Ascending aorta (tissue), 2 donors: ENCODE measurements at places on chromosomes 12 and 14.
A peak's percentile ranks its signal among the peaks of the same experiment; 100 is the strongest.

DNA sequence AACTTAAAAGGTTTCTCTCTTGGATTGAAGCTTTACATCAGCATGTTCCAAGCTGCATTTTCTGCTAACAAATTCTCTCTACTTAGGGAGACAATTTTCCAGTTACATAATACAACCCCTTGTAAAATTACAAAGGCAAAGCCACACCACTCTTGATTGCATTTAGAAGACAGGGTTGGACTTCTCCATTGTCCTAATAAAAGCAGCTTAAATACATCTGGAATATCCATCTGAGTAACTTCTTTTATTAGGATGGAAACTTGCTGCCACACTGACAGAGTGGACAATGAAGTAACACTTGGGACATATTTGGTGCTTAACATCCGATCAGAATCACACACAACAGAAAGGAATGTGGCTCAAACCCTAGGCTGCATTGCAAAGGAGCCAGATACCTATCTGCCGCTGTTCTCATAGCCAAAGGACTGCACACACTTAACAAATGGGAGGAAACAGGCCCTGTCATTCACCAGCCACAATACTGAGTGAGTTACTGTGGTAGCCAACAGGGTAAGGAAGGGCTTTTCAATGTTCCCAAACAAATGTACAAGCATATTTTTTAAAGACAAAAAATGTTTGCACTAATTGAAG lies 157.2 kb downstream of the PAX9 start:
- H3K27ac ChIP-seq: no peak overlapping the region
- H3K36me3 ChIP-seq: no peaks in the 10 kb centered on the region
- DNase-seq: no peak
- no peaks in the 10 kb centered on the region for H3K27me3 ChIP-seq
- no peak overlapping the region for H3K4me3 ChIP-seq

DNA sequence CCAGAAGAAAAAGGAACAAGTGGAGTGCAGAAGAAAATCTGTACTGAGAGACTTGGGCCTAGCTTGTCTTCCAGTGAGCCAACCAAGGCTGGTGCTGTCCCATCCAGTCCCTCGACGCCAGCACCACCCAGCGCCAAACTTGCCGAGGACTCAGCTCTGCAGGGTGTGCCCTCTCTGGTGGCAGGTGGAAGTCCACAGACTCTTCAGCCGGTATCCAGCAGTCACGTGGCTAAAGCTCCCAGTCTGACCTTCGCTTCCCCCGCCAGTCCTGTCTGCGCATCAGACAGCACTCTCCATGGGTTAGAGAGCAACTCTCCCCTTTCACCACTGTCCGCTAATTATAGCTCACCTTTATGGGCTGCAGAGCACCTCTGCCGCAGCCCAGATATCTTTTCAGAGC lies 15.6 kb downstream of the CIPC start:
- peaks cover 38% of the 10 kb centered on the region for H3K36me3 ChIP-seq
- no peak overlapping the region for H3K4me3 ChIP-seq
- DNase-seq: no peak
- no peaks in the 10 kb centered on the region for H3K27me3 ChIP-seq
- H3K4me1 ChIP-seq: no peaks in the 10 kb centered on the region
- H3K27ac ChIP-seq: no peak overlapping the region

DNA sequence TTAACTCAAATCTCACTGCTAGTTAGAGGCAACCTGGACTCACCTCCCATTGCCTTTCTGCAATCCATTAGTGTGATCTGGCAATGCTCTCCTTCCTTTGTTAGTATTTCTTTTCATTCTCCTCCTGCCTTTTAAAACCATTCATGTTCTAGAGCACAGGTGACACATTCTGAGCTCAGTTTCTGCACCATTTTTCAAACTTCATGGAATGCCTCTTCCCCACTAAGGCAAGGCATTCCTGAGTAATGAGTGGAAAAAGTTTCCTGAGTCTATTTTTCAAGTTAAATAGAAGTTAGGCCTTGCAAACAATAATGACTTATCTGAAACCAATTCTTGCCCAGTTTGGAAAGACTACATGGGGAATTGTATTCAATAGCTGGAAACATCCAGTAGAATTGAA lies 1001.8 kb downstream of the BCL11B start:
- no peaks in the 10 kb centered on the region for H3K36me3 ChIP-seq
- no peak overlapping the region for H3K4me3 ChIP-seq
- H3K27ac ChIP-seq: no peak overlapping the region
- no peak for DNase-seq
- no peaks in the 10 kb centered on the region for H3K27me3 ChIP-seq

DNA sequence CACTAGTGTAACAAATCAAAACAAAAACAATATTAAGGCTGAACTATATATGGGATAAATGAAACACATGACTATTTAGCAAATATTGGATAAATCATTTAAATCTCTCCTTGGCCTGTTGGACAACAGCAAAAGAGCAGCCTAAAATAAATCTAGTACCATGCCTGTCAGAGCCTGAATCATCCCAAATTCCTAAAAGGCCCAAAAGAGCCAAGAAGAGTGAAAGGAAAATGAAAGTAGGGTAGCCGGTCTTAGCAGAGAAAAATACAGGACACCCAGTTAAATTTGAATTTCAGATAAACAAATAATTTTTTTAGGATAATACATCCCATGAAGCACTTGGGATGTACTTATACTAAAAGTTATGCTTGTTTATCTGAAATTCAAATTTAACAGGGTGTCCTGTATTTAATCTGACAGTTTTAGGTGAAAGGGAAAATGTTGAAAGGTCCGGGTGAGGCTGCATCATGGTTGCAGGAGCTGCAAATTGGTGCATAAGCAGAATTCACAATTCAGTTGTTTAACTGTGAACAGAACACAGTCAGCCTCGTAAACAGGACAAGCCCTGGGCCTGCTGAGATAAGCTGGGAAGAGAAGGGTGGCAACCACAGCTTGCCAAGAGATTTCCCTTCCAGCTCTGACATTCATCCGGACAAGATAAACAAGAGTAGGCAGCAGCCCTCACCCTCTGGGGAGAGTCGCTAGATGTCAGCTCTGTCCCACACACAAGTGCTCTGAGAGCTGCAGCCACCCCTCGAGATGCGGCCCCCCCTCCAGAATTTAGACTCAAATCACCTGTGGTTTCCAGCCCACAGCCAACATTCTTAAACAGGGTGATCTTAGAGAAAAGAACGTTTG lies 30.3 kb downstream of the DMAC2L start:
- no peaks in the 10 kb centered on the region for H3K4me1 ChIP-seq
- no peak for DNase-seq
- peak overlapping the region; percentile 22 for H3K27ac ChIP-seq

- H3K4me3 ChIP-seq: no peak overlapping the region
- no peak overlapping the region for H3K27ac ChIP-seq
- H3K36me3 ChIP-seq: no peaks in the 10 kb centered on the region
- no peaks in the 10 kb centered on the region for H3K27me3 ChIP-seq
- peaks cover 6% of the 10 kb centered on the region for H3K4me1 ChIP-seq
Measured at GRCh38 chr12:1798641-1799020, 21.7 kb upstream of the LRTM2 start.

- no peaks in the 10 kb centered on the region for H3K27me3 ChIP-seq
- H3K4me3 ChIP-seq: no peak overlapping the region
- H3K27ac ChIP-seq: no peak overlapping the region
- DNase-seq: no peak
- H3K4me1 ChIP-seq: peaks cover 8% of the 10 kb centered on the region
Measured at GRCh38 chr12:101050631-101051030, 159.4 kb downstream of the SLC5A8 start.

DNA sequence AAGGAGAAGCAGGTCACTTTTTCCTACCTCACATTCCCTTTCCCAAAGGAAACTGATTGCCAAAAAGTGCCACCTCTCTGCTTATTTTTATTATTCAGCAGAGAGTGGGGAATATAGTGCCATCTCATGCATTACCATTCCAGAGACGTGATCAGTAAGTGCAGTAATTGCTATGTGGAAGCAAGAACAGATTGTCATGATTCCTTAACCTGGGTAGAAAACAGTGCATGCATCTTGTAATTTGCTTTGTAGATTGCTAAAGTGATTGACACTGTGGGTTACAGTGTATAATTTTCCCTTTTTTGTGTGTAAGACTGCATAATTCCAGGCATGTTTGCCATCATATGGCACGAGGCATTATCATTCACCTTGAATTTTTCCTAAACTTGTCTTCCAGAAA lies 332.5 kb downstream of the DIO2 start:
- H3K4me3 ChIP-seq: no peak overlapping the region
- DNase-seq: no peak
- H3K36me3 ChIP-seq: no peaks in the 10 kb centered on the region
- no peak overlapping the region for H3K27ac ChIP-seq

GRCh38 chr14:65011538-65011937 lies 24.8 kb downstream of the FNTB start:
- peaks cover 5% of the 10 kb centered on the region for H3K36me3 ChIP-seq
- H3K27ac ChIP-seq: no peak overlapping the region
- no peak overlapping the region for H3K4me3 ChIP-seq
- DNase-seq: no peak

DNA sequence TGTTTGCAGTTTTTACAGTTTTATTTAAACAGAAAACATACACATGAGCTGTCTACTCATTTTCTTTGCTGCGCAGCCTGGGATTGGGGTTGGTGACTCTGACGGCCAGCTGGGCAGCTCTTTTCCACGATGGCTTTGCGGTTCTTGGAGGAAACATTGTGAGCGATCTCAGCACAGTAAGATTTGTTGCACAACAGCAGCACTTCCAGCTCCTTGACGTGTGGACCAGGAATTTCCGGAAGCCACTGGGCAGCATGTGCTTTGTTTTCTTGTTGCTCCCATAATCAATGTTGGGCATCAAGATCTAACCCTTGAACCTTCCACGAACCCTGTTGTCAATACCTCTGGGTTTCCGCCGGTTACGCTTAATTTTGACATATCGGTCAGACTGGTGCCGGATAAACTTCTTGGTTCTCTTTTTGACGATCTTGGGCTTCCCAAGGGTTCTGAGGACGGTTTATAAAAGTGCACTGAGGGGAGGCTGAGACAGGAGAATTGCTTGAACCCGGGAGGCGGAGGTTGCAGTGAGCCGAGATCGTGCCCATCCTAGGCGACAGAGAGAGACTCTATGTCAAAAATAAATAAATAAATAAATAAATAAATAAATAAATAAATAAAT lies 21.8 kb downstream of the FKBP11 start:
- H3K4me3 ChIP-seq: no peak overlapping the region
- no peak for DNase-seq
- no peak overlapping the region for H3K27ac ChIP-seq
- peaks cover 6% of the 10 kb centered on the region for H3K4me1 ChIP-seq
- H3K36me3 ChIP-seq: no peaks in the 10 kb centered on the region

- no peak for DNase-seq
- H3K27me3 ChIP-seq: no peaks in the 10 kb centered on the region
- no peak overlapping the region for H3K4me3 ChIP-seq
- no peaks in the 10 kb centered on the region for H3K4me1 ChIP-seq
- H3K27ac ChIP-seq: no peak overlapping the region
Measured at GRCh38 chr12:83954956-83955601, 957.5 kb downstream of the SLC6A15 start.

- H3K4me1 ChIP-seq: no peaks in the 10 kb centered on the region
- no peaks in the 10 kb centered on the region for H3K36me3 ChIP-seq
- H3K27me3 ChIP-seq: no peaks in the 10 kb centered on the region
- no peak for DNase-seq
- no peak overlapping the region for H3K27ac ChIP-seq
- H3K4me3 ChIP-seq: no peak overlapping the region
Measured at GRCh38 chr14:56844406-56845002, 34.2 kb upstream of the OTX2 start.

- peak overlapping the region; percentile 93 for H3K27ac ChIP-seq
- H3K36me3 ChIP-seq: no peaks in the 10 kb centered on the region
- H3K4me1 ChIP-seq: peaks cover 7% of the 10 kb centered on the region
Measured at GRCh38 chr14:101947577-101947903, 16.8 kb upstream of the DYNC1H1 start.

- H3K27ac ChIP-seq: no peak overlapping the region
- no peak overlapping the region for H3K4me3 ChIP-seq
- H3K27me3 ChIP-seq: no peaks in the 10 kb centered on the region
- H3K4me1 ChIP-seq: no peaks in the 10 kb centered on the region
Measured at GRCh38 chr12:91191513-91192111, 9.0 kb upstream of the DCN start.

DNA sequence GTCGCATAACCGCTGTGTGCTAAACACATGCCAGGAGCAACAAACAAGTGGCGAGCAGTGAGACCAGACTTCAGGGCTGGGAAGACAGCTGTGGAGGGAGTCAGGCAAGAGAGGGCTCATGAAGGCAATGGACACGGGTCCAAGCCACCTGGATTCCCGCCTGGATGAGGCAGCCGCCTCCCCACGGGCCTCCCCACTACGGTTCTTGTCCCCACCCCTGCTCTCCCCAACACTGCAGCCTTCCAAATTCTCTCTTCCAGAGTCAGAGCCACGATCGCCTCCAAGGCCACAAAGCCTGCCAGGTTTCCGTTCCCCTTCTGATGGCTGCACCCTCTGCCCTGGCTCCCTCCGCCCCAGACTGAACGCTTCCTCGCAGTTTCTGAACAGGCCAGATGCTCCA lies 36.1 kb upstream of the PIWIL1 start:
- DNase-seq: no peak
- no peak overlapping the region for H3K27ac ChIP-seq
- no peak overlapping the region for H3K4me3 ChIP-seq
- H3K27me3 ChIP-seq: no peaks in the 10 kb centered on the region
- no peaks in the 10 kb centered on the region for H3K4me1 ChIP-seq

GRCh38 chr12:95258151-95258550 lies 40.5 kb downstream of the VEZT start:
- peaks cover 72% of the 10 kb centered on the region for H3K36me3 ChIP-seq
- H3K4me1 ChIP-seq: peaks cover 8% of the 10 kb centered on the region
- no peak overlapping the region for H3K4me3 ChIP-seq
- H3K27ac ChIP-seq: no peak overlapping the region
- DNase-seq: no peak
- no peaks in the 10 kb centered on the region for H3K27me3 ChIP-seq

DNA sequence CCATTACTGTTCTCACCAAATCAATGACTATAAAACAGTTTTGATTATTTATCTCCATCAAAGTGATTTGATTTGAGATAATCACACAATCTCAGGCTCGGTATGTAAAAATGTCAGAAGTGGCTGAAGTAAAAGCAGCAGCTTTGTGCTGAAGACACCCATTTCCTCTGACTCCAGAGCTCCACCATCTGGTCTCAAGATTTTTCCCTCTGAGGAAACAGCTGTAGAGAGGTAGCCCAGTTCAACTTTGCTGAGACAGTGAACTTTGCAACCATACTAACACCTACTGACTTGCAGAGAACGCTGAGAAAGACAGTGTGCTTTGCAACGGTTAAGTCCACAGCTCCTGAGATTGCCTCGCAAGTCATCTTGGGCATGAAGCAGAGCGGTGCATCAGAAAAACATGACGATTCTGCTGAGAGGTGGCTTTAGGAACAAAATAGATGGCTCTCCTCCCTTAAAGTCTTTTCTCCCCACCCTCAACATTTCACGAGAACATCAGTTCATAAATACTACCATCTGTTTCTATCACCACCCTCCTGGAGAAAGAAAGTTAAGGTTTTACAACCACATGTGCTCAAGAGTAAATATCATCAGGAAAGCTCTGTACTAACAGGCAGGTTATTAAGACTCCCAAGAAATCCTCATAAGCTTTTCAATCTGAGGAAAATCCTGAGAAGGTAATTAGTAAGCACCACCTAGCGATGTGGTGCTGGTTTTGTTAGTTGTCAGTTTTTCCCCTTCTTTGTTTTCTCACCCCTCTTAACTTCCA lies 34.8 kb downstream of the HIGD1C start:
- H3K27me3 ChIP-seq: no peaks in the 10 kb centered on the region
- H3K4me3 ChIP-seq: no peak overlapping the region
- peaks cover 47% of the 10 kb centered on the region for H3K36me3 ChIP-seq
- no peak for DNase-seq
